ENCODE measurements at places on chromosomes 3 and 15. TPM values are rescaled to one million over a fixed set of nuclear protein-coding genes. Genes with fewer than 3 reads are reported as not detected.
A peak's percentile ranks its signal among the peaks of the same experiment; 100 is the strongest.

DNA sequence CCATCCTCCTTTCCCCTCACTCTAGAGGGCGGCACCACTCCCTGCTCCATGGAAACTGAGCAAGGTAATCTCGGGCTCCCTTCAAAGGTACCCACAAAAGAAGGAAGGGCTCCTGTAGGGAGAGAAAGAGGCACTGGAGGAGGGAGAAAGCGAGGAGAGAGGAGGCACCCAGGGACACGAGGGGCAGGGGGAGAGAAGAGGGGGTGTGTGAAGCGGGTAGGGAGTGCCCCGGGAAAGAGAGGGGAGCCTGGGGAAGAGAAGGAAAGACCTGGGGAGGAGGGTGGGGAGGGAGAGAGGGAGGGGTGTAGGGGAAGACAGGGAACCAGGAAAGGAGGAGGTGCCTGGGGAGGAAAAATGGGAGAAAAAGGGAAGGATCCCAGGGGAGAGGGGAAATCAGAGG, 523 bp downstream of the VILL start:
- peaks cover 18% of the 10 kb centered on the region for H3K4me1 ChIP-seq
- DNase-seq = no peak
- no peak overlapping the region for H3K4me3 ChIP-seq
- no peaks in the 10 kb centered on the region for H3K27me3 ChIP-seq

DNA sequence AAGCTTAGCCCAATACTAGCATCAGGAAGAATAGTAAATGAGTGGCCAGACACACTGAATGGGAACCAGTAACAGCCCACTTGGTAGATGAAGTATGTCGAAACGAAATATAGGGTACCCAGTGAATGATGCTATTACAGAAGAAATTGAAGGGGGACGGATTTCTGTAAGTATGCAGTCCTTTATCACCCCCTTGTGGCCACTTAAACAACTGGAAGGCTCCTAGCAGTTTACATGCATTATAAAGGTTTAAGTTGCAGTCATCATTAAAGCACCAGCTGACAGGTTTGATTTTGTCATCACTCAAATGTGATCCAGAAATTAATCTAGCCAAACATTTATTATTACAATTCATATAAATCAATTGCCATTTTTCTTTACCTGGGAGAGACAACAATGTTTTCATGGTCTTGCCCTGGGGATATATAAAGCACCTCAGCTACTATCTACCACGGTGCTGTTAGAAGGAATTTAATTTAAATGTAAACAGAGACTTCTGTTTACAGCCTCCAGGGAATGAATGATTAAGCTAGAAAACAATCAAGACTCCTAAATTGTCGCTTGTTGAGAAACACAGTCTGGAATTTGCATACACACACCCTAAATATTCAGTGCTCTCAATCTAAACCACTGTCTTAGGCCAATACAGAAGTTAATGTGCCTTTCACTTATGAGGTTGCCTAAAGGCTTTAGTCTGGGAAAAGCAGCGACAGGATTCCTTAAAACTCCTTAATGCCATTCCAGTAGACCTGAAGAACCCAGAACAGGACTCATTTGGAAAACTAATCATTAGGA, 7.8 kb downstream of the EIF1B start:
- H3K4me1 ChIP-seq = no peaks in the 10 kb centered on the region
- H3K27me3 ChIP-seq = no peaks in the 10 kb centered on the region
- no peak overlapping the region for H3K4me3 ChIP-seq
- DNase-seq = no peak
- peaks cover 21% of the 10 kb centered on the region for H3K36me3 ChIP-seq
- no peak overlapping the region for H3K27ac ChIP-seq

GRCh38 chr3:41163421-41163820, 35.9 kb upstream of the CTNNB1 start:
- H3K27ac ChIP-seq = no peak overlapping the region
- H3K4me3 ChIP-seq = no peak overlapping the region
- H3K27me3 ChIP-seq = peaks cover 2% of the 10 kb centered on the region
- H3K4me1 ChIP-seq = no peaks in the 10 kb centered on the region

DNA sequence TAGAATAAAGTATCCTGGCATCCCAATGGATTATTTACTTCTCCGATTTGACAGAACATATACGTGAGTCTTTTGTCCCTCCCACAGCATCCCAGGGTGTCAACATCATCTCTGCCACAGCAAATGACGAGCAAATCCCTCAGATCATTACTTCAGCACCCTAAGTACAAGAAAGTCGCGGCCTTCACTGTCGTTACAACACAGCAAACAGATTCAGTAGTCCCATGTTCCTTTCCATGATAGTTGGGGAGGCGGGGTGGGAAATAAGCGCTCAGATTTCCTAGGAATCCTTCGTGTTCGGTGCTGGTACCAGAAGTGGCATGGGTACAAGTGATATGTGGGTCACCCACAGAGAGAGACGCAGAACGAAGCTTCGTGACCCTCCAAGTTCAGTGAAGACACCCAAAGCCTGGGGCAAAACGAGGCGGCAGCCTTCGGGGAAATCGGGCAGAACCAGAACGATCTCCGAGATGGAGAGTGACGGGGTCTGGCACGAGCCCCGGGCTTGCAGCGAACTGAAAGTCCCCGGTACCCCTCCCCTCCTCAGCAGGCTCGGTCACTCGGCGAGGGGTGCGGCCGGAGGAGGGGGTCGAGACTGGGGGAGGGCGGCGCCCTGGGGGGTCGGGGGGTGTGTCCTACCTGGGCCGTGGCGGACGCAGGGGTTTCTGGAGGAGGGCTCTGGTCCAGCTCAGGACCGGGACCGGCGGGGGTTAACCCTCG, 619 bp downstream of the TTBK2 start:
- DNase-seq = peak; percentile 59
- H3K4me1 ChIP-seq = peaks cover 15% of the 10 kb centered on the region
- no peaks in the 10 kb centered on the region for H3K27me3 ChIP-seq
- H3K27ac ChIP-seq = peak overlapping the region; percentile 48
- H3K4me3 ChIP-seq = peak overlapping the region; percentile 50

DNA sequence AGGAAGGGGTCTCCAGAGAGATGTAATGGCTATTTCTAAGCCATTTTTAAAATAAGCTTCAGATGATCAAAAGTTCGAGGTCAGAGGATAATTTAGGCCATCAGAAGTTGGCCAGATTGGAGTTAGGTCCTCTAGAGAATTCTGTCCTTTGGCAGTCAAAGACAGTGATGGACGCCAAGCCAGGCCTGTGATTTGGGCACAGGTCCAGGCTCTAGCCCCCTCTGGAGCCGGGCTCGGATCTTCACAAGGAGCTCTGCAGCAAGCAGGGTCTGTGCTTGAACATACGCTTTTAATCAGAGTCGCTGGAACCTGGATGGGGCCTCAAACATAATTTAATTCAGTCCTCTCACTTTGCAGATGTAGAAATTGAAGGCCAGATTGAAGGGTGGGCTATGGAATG, 151.4 kb upstream of the BCL6 start:
- no peaks in the 10 kb centered on the region for H3K4me1 ChIP-seq
- no peaks in the 10 kb centered on the region for H3K27me3 ChIP-seq
- no peak overlapping the region for H3K4me3 ChIP-seq
- no peak for DNase-seq
- H3K36me3 ChIP-seq = no peaks in the 10 kb centered on the region

BUB1B gene
- 0.75 TPM for total RNA-seq

CLDN18 gene
- not detected for total RNA-seq

GRCh38 chr3:157204880-157205279, 44.9 kb upstream of the CCNL1 start:
- no peaks in the 10 kb centered on the region for H3K4me1 ChIP-seq
- no peaks in the 10 kb centered on the region for H3K27me3 ChIP-seq
- no peak overlapping the region for H3K4me3 ChIP-seq
- H3K27ac ChIP-seq = no peak overlapping the region
- DNase-seq = no peak

DNA sequence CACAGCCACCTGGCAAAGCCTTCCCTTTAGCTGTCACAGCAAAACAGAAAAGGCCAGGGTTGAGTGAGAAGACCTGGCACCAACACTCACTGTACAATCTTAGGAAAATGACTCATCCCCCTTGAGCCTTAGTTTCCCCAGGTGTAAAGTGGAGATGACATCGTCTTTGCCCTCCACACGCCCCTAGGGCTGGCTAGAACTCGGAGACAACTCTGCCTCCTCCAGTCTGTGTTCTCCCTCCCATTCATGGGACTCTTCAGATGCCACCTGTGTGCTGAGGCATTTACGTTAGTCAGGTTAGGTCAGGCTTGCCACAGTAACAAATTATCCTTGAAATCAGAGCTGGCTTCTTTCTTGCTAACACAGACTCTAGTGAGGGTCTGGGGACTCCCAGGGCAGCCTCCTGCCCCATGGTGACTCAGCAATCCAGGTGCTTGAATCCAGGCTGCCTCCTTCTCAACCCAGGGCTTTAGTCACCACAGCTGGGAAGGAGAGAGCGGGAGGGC, 252.6 kb downstream of the PLCL2 start:
- no peaks in the 10 kb centered on the region for H3K27me3 ChIP-seq
- H3K27ac ChIP-seq = no peak overlapping the region
- no peak overlapping the region for H3K4me3 ChIP-seq

DNA sequence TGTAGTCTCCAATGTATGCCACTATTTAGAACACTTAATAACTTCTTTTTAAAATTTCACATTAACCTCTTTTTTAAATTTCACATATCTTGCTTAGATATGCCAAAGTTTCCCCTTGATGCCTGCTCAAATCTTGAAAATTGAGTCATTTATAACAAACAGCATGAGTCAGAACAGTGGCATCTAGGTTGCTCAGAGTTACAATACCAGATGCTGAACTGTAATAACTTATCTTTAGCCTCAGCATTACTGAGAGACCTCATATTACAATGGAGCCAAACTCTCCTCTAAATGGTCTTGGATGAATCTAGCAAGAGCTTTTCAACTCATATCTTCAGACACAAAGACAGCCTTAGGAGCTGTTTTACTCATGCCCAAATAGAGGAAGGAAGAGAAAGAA, 439.3 kb upstream of the ARPP21 start:
- DNase-seq = no peak
- H3K27ac ChIP-seq = no peak overlapping the region
- H3K36me3 ChIP-seq = no peaks in the 10 kb centered on the region
- H3K4me3 ChIP-seq = no peak overlapping the region
- no peaks in the 10 kb centered on the region for H3K27me3 ChIP-seq
- no peaks in the 10 kb centered on the region for H3K4me1 ChIP-seq

- DNase-seq = no peak
- peaks cover 10% of the 10 kb centered on the region for H3K4me1 ChIP-seq
- H3K36me3 ChIP-seq = no peaks in the 10 kb centered on the region
- no peaks in the 10 kb centered on the region for H3K27me3 ChIP-seq
These were observed 27.3 kb upstream of the MBNL1 start for GRCh38 chr3:152241142-152242017.

GRCh38 chr3:112056451-112056929, 22.0 kb downstream of the TMPRSS7 start:
- H3K27me3 ChIP-seq = no peaks in the 10 kb centered on the region
- DNase-seq = no peak
- no peaks in the 10 kb centered on the region for H3K4me1 ChIP-seq
- H3K36me3 ChIP-seq = no peaks in the 10 kb centered on the region
- no peak overlapping the region for H3K27ac ChIP-seq

DNA sequence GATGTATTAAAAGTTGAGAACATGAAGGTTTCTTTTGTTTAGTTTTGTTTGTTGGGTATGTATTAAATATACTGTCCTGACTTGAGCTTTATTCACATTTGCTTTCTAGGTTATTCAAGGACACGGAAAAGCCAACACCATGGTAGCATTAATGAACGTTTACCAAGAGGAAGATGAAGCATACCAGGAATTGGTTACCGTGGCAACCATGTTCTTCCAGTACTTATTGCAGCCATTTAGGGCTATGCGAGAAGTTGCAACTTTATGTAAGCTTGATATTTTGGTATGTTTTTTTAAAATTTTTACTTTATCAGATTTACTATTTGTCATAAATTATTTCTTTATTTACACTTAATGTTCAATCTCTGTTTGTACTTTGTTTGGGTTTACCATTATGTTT, 3.6 kb downstream of the WHAMM start:
- peaks cover 18% of the 10 kb centered on the region for H3K4me1 ChIP-seq
- H3K27ac ChIP-seq = peak overlapping the region; percentile 31
- no peak for DNase-seq
- no peak overlapping the region for H3K4me3 ChIP-seq

GRCh38 chr3:83971666-83972065, 987.1 kb upstream of the CADM2 start:
- H3K27me3 ChIP-seq = no peaks in the 10 kb centered on the region
- no peaks in the 10 kb centered on the region for H3K36me3 ChIP-seq
- H3K27ac ChIP-seq = no peak overlapping the region
- H3K4me1 ChIP-seq = no peaks in the 10 kb centered on the region
- H3K4me3 ChIP-seq = no peak overlapping the region
- no peak for DNase-seq

GRCh38 chr3:80006315-80006714, 238.5 kb upstream of the ROBO1 start:
- H3K27ac ChIP-seq = no peak overlapping the region
- H3K4me3 ChIP-seq = no peak overlapping the region
- no peaks in the 10 kb centered on the region for H3K4me1 ChIP-seq
- H3K27me3 ChIP-seq = no peaks in the 10 kb centered on the region
- no peak for DNase-seq

DNA sequence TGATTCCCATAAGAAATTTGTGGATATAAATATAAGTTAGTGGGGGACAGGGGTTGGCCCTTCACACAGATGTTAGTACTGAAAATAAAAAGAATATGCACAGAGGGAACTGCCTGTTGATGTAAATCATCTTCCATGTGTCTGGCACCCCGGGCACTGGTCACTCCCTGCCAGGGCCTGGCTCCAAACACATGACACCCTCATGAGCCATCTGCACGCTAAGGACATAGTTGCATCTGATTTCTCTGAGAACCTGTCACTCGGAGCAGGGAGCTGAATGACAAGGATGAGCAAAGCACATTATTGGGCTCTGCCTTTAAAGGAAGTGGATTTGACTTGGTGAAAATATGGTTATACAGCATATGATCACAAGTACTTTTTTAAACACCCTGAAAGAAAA, 66.2 kb upstream of the TSC22D2 start:
- H3K27me3 ChIP-seq = peaks cover 8% of the 10 kb centered on the region
- H3K36me3 ChIP-seq = no peaks in the 10 kb centered on the region
- no peak overlapping the region for H3K27ac ChIP-seq
- no peak overlapping the region for H3K4me3 ChIP-seq
- no peak for DNase-seq
- H3K4me1 ChIP-seq = no peaks in the 10 kb centered on the region

DNA sequence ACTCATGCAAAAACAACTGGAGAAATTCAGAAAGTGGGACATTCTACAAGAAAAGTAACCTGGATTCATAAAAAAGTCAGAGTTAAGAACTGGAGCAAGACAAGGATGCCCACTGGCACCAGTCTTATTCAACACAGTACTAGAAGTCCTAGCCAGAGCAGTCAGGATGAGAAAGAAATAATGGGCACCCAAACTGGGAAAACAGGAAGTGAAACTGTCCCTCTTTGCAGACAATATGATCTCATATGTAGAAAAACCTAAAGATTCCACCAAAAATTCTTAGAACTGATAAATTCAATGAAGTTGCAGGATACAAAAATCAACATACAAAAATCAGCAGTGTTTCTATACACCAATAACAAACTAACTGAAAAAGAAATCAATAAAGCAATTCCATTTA, 37.4 kb downstream of the TXNRD3 start:
- no peak for DNase-seq
- H3K36me3 ChIP-seq = no peaks in the 10 kb centered on the region
- H3K4me1 ChIP-seq = peaks cover 6% of the 10 kb centered on the region
- no peak overlapping the region for H3K27ac ChIP-seq
- no peak overlapping the region for H3K4me3 ChIP-seq

SLC22A14 gene
- total RNA-seq = not detected

All from natural killer cell (primary cell).